Right ventricle myocardium superior (tissue), 1 donor: ENCODE measurements at places on chromosomes 5 and 9.

- DNase-seq, result no peak
These were observed 217.3 kb upstream of the CDH10 start for GRCh38 chr5:24862117-24862516.

GRCh38 chr9:136312436-136312835, 8.5 kb upstream of the CCDC187 start:
- DNase-seq, result no peak

DNA sequence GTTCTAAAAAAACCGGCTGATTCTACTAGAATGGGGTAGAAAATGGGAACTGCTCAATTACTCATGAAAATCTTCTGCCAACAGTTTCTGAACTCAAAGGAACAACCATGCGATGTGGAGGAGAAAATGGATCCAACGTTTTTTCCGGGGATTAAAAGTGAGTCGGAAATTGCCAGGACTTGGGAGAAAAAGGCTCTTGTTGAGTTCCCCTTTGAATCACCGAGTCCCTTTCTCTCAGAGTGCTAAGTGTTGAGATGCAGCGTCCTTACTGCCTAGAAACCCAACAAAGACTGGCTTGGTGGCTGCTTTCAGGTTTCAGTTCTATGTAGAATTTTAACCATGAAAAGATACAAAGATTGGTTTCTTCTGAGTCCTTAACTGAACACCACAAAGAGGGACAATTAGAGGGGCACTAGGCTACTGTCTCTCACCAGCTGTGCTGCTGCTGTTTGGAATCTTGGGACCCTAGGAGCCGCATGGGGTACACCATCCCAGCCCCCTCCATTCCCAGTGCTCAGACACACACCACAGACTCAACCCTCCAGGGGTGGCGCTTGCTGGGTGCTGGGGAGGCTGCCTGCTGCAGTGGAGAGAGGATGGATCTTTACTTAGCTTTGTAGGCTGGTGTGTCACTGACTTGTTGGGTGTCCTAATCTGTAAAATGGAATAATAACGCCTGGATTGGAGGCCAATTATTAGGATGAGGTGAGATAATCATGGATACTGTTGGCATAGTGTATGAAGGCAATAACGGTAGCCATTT, 21.5 kb upstream of the NEUROG1 start:
- DNase-seq, result no peak

- no peak for DNase-seq
These were observed 31.2 kb upstream of the DTWD2 start for GRCh38 chr5:119019501-119019900.

DNA sequence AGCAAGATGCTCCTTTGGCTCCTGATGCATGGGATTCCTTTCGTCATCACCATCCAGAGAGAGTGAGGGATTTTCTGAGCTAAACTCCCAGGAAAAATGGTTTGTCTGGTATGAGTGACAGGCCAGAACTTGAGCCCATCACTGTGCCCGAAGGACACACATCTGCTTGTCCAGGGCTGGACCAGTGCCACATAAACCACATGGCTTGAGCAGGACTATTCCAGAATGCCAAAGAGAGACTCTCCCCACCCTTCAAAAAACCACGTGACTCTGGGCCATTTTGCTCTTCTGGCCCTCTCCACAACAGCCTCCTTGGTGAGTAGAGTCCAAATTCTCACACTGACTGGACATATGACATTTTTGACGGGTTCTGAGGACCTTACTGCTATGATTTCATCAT, 46.4 kb upstream of the SHC3 start:
- no peak for DNase-seq

- DNase-seq, result no peak
These were observed 125.1 kb downstream of the HACD4 start for GRCh38 chr9:20906326-20906725.

- DNase-seq, result no peak
These were observed 212.0 kb downstream of the KDM4C start for GRCh38 chr9:6969805-6970204.

- no peak for DNase-seq
These were observed 141.2 kb upstream of the FOXD4L5 start for GRCh38 chr9:65426231-65426630.

DNA sequence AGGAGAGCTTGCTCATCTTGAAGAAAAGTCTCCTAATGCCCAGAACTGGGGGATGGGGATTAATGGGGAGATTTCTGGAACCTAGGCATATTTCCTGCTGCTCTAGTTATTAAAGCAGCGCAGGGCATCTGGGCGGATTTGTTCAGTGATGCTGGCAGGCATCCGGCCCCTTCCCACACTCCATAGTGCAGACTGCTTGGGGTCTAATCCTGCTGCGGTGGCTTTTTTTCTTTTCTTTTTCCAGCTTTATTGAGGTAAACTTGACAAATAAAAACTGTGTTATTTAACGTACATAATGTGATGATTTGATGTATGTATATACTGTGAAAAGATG, 30.7 kb downstream of the PPARGC1B start:
- DNase-seq, result no peak

GRCh38 chr5:107670932-107671741, at the start of gene EFNA5:
TSS of gene EFNA5 (minus strand) at chr5:107670937.
- DNase-seq, result peak; percentile 64

DNA sequence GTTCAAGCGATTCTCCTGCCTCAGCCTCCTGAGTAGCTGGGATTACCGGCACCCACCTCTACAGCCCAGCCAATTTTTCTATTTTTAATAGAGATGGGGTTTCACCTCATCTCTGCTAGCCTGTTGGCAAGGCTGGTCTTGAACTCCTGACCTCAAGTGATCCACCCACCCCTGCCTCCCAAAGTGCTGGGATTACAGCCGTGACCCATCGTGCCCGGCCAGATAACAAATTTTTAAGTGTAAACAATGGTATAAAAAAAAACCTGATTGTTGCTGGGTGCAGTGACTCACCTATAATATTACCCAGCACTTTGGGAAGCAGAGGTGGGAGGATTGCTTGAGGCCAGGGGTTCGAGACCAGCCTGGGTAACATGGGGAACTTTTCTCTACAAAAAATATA, 28.0 kb upstream of the N4BP3 start:
- DNase-seq, result no peak

GRCh38 chr9:136687721-136688223, 515 bp upstream of the AGPAT2 start:
- DNase-seq, result no peak

- no peak for DNase-seq
These were observed 492.5 kb downstream of the ACTL7B start for GRCh38 chr9:108363311-108363710.

- DNase-seq, result no peak
These were observed 73.1 kb downstream of the FOXB2 start for GRCh38 chr9:77092536-77092935.

DNA sequence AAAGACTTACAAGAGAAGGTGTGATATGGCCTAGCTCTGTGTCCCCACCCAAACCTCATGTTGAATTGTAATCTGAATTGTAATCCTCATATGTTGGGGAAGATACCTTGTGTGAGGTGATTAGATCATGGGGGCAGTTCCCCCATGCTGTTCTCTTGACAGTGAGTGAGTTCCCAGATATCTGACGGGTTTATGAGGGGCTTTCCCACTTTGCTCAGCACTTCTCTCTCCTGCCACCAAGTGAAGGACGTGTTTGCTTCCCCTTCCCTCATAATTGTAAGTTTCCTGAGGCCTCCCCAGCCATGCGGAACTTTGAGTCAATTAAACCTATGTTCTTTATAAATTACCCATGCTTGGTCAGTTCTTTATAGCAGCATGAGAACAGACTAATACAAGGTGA, 49.0 kb downstream of the CDO1 start:
- no peak for DNase-seq

- DNase-seq, result no peak
These were observed 15.0 kb downstream of the ABHD17B start for GRCh38 chr9:71895955-71896354.

- DNase-seq, result no peak
These were observed 23.5 kb upstream of the SMIM23 start for GRCh38 chr5:171762021-171762608.

DNA sequence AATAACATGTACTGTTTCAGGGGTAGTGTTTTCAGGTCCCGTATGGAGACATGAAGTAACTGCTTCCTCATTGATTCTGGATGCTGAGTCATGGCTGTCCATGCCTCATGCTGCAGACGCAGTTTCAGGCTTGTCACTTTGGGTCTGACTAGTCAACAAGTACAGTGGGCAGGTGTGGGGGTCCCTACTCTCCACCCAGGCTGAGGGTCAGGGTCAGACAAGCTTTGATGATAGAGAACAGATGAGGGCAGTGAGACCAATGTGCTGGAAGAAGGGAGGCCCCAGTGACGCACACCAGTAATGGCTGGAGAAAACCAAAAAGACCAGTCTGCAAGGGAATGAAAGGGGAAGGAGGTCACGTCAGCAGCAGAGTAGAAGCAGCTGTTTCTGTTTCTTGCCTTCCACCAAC, 80.0 kb upstream of the NFIL3 start:
- DNase-seq, result no peak

DNA sequence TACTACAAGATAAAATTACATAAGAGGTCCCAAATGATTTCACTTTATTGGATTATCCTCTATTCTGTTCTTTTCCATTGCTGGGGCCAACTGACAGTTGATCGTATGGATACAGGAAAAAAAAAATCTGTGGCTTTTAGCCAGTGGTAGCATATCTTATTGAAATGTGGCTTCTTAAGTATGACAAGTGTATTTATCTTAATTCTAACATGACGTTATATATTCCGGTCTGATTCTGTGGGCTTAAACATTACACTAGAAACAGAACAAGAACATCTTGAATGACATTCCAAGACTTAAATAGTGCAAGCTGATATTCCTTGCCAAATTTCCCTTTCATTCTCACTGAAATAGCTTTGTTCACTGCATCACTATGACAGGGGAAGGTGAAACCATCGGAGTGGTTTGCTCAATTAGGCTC, 117.9 kb downstream of the INSYN2B start:
- no peak for DNase-seq

DNA sequence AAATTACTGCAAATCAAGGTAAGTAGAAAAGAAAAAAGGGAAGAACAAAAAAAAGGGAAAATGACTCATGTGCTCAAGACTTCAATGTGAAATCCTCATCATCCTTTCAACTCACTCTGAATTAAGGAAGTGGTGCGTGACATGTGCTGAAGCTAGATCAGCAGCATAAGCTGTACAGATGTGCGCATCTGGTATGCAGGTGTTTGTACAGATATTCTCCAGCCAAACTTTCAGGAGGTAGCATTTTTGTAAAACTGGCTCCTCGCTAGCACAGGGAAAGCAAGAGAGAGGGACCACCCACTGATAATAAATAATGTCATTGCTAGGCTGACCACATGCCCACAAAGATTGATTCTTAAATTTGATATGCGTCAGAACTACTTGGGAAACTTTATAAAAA, 253.9 kb upstream of the RGMB start:
- no peak for DNase-seq

- peak; percentile 85 for DNase-seq
These were observed 470 bp downstream of the HBEGF start for GRCh38 chr5:140345919-140346347.

DNA sequence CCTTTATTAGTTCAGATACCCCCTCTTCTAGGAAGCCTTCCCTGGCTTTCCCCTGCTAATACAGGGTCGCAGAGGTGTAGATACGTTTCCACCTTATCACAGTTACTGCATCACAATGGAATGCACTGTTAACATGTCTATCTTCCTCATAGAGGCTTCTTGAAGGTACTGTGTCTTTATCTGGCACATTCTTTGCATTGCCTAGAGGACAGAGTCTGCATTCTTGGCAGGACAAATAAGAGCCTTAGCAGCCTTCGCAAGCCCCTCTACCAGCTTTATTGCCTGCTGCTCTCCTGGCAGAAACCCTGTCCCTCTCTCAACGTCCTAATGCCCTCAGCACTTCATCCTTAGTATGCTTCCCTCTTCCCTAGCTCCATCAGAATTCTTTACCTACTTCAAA, 31.6 kb downstream of the SLC1A3 start:
- DNase-seq, result no peak

- DNase-seq, result no peak
These were observed 71.5 kb downstream of the FCHO2 start for GRCh38 chr5:73027361-73027760.

DNA sequence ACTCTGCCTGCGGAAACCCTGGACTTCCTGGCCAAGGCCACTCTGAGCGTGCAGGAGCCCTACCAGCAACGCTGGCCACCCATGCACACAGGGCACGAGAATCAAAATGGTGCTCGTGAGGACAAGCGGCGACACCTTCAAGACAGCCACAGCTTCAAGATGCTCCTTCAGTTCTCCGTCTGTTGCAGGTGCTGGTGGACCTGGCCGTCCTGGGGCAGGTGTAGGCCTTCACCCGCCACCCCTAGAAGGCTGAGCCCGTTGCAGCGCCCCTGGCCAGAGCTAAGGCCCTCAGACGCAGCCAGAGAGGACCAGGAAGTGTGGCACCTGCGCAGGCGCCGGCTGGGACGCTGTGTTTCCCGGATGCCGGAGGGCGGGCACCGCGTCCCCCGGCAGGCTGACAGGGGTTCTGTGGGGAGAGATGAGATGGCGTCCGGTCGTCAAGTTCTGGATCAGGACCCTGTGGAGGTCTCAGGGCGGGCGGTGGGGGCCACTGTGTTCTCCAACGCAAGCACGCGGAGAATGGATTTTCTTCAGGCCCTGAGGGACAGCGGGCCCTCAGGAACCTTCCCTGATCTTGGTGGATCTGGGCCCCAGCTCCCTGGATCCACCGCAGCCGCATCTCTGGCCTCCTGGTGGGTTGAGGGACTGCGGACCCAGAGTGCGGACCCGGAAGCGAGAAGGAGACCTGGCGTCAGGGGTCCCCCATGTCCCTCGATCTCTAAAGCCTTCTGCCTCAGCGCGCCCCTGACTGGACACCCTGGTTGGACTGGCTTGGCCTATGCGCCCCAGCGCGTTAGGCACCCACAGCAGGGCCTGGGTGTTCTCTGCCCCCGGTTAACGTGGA, 1770.8 kb upstream of the CDH9 start:
- DNase-seq, result peak; percentile 25

GRCh38 chr5:119187776-119188529, 117.1 kb downstream of the DMXL1 start:
- DNase-seq, result no peak

GRCh38 chr9:92503156-92503555, 20.9 kb upstream of the ASPN start:
- no peak for DNase-seq

- no peak for DNase-seq
These were observed 45.3 kb upstream of the DPYSL3 start for GRCh38 chr5:147555176-147555575.

DNA sequence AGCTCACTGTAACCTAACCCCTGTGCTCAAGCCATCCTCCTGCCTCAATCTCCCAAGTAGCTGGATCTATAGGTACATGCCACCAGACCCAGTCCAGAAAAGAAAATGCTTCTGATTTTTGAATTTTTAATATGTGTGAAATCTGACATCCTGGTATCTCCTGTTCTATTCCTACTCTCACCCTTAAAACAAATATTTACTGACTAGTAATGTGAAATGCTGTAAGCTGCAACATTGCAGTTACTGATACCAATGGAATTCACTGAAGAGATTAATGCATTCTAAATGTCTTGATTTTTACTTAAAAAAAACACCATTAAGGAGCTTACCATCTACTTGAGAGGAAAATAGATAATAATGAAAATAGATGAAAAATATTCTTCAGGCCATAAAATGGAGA, 162.7 kb upstream of the TSLP start:
- DNase-seq, result no peak

- no peak for DNase-seq
These were observed 206.3 kb upstream of the S1PR3 start for GRCh38 chr9:88784960-88785359.

- no peak for DNase-seq
These were observed 145.5 kb downstream of the DCP2 start for GRCh38 chr5:113122053-113122452.

GRCh38 chr5:14410068-14410393, 171.6 kb upstream of the OTULINL start:
- no peak for DNase-seq

- DNase-seq, result no peak
These were observed 51.9 kb downstream of the MRPL36 start for GRCh38 chr5:1747803-1748085.

- DNase-seq, result no peak
These were observed 135.0 kb upstream of the IRX4 start for GRCh38 chr5:2017540-2018389.
